ENCODE measurements at places on chromosomes 2 and 18.

GRCh38 chr2:227376656-227377396 lies 2.3 kb downstream of the TM4SF20 start:
- DNase-seq = no peak

GRCh38 chr2:48519593-48519992 lies 10.4 kb upstream of the STON1 start:
- no peak for DNase-seq

GRCh38 chr2:197633109-197633657 lies 42.2 kb downstream of the RFTN2 start:
- DNase-seq = no peak

DNA sequence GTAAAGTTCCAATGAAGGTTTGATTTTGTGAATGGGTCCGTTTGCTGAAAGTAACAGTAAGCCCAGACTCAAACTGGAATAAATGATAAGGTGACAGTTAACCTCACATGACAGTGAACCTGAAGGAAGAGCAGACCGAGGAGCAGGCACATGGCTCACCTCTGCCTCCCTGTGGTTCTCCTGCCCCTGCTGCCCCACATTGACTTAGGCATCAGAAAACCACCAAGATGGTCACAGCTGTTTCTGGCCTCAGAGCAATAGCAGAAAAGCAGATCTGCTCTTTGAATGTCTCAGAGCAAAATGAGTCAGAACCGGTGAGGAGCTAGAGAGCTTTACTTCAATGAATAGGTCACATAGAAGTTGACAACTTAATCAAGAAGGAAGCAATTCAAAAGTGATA lies 487.6 kb downstream of the METTL4 start:
- no peak for DNase-seq

DNA sequence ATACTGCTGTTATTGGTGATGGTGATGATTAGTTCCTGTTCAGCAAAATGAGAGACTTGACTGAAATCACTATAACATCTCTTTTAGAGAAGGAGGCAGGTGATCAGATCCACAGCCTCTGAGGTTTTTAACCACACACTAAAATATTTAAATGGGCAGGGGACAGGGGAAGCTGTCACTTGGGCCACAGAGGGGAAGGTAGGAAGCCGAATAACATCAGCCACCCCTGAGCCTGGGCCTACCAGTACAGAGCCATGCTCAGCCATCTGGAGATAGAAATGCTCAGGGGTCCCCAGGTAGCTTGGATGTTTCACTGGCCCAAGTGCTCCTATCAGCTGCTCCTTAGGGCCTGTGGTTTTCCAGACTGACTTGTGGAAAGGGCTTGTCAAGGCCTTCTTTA lies 122.3 kb downstream of the MRO start:
- no peak for DNase-seq
